Cerebellar nuclear complex (tissue), 1 donor: ENCODE measurements at places on chromosomes 6 and 20.

DNA sequence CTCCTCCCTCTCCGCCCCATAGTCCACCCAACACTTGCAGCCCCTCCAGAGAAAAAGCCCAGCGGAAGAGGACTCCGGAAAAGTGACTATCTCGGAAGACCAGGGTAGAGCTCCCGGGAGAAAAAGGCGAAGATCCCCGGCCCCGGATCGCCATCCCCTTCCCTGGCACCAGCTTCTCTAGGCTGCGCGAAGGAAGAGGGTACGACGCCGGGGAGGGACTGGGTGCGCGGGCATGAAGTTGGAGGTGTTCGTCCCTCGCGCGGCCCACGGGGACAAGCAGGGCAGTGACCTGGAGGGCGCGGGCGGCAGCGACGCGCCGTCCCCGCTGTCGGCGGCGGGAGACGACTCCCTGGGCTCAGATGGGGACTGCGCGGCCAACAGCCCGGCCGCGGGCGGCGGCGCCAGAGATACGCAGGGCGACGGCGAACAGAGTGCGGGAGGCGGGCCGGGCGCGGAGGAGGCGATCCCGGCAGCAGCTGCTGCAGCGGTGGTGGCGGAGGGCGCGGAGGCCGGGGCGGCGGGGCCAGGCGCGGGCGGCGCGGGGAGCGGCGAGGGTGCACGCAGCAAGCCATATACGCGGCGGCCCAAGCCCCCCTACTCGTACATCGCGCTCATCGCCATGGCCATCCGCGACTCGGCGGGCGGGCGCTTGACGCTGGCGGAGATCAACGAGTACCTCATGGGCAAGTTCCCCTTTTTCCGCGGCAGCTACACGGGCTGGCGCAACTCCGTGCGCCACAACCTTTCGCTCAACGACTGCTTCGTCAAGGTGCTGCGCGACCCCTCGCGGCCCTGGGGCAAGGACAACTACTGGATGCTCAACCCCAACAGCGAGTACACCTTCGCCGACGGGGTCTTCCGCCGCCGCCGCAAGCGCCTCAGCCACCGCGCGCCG, 822 bp downstream of the FOXQ1 start:
- DNase-seq, result no peak

DNA sequence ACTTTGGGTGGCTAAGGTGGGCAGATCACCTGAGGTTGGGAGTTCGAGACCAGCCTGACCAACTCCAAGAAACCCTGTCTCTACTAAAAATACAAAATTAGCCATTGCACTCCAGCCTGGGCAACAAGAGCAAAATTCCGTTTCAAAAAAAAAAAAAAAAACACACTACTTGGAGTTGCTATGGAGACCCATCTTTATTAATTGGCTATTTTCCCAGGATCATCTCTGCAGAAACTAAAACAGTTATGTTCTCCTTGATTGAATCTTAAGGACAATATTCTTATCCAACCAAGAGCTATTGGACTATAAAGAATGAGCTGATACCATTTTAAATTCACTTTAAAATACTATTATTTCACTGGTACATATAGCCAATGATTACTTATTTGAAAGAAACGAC, 14.7 kb downstream of the AKIRIN2 start:
- no peak for DNase-seq

- DNase-seq, result no peak
Observed at GRCh38 chr20:5362771-5363170, 46.0 kb upstream of the PROKR2 start.

- DNase-seq, result no peak
Observed at GRCh38 chr20:17584689-17585088, 14.8 kb downstream of the DSTN start.

DNA sequence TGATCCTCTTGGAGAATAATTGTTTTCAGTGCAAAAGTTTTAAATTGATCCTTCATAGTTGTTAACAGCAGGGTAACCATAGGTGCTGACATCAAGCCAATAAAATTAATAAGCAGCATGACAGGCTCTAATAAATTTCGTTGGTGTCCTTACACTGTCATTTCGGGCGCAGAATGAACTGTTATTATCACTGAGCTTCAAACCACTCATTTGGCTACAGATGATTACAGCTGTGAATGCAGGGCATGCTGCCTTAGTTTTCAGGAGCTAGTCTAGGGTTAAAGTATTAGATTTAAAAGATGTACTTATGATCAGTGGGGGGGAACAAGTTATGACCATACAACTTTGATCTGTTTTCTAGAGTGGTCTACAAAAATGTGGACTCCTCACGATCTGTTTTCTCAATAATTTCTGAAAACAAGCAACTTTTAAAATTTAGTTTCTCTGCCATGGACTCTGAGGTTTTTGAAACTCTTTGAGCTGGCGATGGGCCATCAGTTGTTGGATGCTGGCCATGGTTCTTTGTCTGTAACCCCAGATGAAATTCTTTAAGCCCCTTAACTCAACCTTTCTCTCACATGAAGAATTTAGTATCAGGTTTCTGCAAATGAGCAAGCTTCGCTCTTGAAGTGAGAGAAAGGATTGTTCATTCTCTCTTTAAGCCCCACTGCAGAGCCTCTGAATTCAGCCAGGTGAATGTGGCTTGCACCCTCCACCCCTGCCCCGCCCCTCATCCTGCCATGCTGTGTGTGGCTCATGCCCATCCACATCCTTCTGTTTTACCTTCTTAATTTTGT, 99.1 kb upstream of the MTHFD1L start:
- DNase-seq, result no peak

DNA sequence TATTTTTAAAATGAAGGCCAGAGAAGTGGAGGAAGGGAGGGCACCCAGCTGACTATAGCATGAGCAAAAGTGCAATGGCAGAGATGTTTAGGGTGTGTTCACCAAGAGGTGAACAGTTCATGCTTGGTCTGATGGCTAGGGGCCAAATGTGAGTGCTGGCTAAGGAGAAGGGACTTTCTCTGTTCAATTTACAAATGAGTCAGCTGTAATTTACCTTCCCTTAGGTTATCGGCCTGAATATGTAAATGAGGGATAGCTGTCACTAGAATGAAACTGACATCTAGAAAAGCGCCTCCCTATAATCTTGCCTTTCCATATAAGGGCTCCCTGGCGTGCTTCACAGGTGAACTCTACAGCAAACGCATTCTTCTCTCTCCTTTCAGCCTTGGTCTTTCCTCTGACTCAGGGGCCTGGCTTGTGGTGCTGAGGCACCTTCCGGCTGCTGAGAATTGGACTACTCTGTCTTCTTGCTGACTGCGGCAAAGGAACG, 114.7 kb upstream of the BACH2 start:
- DNase-seq, result no peak

DNA sequence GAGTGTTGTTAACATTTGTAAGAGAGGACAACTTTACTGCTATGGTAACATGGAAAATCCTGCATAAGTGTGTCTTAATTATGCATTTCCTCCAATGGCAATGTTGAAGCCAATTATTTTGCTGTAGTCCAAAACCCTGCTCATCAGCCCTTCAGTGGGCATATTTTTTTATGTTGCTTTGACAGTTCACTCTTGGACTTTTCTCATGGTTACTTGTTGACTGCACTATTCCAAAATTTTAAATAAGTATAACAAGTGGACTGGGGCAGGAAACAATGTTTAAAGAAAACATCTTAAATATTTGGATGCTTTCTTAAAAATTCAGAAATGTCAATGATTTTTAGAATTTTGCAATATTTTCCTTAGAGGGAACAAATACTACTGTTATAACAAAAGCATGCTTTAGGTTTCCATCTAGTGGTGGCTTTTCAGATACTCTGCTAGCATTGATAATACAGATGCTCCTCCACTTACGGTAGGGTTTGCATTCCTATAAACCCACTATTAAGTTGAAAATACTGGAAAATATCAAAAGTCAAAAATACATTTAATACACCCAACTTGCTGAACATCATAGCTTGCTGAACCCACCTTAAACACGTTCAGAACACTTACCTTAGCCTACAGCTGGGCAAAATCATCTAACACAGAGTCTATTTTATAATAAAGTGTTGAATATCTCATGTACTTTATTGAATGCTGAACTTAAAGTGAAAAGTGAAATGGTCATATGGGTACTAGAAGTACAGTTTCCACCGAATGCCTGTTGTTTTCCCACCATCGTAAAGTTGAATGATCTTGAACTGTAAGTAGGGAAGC, 86.4 kb downstream of the ADGRG6 start:
- no peak for DNase-seq

DNA sequence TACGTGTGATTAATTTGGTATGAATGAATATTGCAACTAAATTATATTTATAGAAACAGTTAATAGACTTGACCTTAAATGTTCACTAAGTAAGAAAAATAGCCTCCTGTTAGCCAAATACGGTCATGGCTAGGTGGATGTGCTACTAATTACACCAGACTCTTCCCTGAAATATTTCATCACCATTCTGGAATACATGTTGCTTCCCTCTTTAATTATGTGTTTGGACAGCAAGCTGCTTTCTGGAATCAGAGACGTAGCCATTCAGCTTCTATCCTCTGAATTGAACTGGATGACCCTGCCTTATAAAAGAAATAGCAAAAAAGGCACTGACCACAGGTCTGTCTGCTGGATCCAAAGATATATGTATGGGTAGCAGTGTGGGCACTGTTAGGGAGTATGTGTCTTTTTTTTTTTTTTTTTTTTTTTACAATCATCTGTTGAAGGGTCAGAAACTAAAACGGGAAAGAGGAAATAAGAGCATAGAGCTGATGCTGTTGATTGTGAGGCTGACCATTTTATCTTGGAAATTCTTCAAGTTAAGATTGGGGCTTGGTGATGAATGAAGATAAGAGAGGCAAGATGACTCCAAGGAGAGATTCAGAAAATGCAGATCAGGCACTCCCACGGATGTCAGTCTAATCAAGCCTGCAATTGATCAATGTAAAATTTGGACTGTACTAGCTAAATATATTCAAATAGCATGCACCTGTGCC, 283.2 kb upstream of the HSF2 start:
- no peak for DNase-seq

GRCh38 chr20:46053416-46053815, 24.4 kb downstream of the SLC12A5 start:
- no peak for DNase-seq

- DNase-seq, result no peak
Observed at GRCh38 chr6:42704251-42704936, 18.0 kb downstream of the PRPH2 start.

GRCh38 chr20:7728338-7728737, 211.9 kb downstream of the HAO1 start:
- no peak for DNase-seq

DNA sequence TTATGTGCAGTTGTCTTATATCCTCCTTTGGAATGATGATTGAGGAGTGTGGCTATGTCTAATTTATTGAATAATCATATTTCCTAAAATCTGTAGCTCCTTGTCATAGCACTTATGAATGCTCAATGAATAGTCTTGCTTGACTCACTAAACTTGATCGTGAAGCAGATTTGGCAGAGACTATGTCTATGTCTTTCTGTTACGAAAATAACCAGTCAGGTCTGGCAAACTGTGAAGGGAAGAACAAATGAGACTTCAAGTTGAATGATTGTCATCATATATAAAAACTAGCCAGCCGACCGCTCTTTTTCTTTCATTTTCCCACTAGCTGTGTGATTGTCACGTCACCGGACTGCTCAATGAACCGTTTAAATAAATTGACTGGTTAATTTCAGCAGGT, 1303.9 kb upstream of the GJE1 start:
- DNase-seq, result no peak

DNA sequence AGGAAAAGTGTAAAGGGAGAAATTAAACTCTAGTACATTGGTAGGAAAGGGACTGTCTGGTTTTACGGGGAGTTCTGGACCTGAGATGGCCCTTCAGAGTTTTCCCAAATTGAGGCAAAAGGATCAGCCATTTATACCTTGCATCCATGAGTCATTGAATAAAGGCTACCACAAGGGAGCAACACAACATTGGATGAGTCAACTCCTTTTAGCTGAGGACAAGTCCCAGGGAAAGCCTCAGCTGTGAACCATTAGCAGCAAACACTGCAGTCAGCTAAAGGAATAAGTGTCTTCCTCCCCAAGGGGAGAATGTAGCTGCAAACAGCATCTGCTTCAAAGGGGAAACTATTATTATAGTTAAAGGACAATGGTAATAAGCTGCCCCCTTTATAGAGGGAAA, 468.7 kb upstream of the ID4 start:
- no peak for DNase-seq

DNA sequence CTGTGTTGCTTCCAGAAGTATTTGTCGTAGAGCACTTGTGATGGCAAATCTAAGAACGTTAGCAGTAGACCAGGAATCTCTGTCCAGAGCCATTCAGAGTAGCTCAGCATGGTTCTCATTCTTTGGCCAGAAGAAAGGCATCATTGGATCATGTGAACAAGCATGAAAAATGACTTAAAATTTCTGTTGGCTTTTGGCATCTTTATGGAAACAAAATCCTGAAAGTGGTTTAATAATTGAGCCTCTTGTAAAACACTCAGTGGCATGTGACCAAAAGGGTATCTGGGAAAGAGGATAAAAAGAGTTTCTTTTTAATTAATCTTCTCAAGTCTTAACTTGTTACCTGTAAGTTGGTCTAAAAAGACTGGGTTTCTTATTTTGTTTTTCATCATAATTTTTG, 55.2 kb downstream of the PTPN1 start:
- no peak for DNase-seq

GRCh38 chr20:60667641-60668040, 584.4 kb upstream of the CDH4 start:
- DNase-seq, result no peak

- no peak for DNase-seq
Observed at GRCh38 chr6:133512410-133513016, 271.4 kb downstream of the EYA4 start.

DNA sequence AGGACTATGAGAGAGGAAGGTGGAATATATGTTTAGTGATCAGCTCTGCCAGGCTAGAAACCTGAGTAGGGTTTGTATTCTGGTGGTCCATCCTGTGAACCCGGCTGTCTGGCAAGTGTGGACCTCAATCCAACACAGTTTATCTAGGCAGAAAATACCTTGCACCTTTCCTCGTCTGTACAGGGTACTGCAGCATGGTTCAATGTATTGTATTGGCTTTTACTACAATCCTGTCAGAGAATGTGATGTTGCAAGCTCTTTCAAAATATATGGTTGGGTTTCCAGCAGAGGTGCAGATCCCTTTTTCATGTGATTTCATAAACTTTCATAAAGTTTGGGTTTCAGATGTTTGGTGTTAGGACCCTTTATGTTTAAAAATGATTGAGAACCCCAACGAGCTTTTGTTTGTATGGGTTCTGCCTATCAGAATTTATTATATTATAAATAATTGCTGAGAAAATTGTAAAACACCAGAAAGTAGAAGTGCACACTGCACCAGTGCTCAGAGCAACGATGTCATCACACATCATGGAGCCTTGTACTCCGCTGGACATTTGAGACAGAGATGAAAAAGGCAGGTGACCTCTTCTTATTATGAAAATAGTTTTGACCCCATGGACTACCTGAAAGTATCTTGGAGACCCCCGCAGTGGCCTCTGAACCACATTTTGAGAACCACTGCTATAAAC, 106.6 kb downstream of the RTN4IP1 start:
- DNase-seq, result no peak

DNA sequence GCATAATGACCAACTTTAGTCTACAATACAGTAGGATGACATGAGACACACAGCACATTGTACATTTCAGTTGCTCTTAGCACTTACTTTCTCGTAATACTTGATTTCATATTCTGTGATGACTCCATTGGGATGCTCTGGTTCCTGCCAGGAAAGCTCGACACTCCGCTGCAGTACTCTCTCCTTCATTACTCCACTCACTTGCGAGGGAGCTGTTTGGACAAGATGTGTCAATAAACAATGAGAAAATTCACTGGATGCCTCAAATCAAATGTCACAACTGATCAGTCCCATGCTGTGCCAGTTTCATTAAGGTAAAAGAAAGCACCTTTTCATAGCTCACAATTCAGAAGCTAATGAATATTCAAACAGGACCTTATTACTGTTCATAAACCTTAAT, 147.1 kb downstream of the EPHA7 start:
- no peak for DNase-seq
